ENCODE measurements at places on chromosomes 5 and 9.

DNA sequence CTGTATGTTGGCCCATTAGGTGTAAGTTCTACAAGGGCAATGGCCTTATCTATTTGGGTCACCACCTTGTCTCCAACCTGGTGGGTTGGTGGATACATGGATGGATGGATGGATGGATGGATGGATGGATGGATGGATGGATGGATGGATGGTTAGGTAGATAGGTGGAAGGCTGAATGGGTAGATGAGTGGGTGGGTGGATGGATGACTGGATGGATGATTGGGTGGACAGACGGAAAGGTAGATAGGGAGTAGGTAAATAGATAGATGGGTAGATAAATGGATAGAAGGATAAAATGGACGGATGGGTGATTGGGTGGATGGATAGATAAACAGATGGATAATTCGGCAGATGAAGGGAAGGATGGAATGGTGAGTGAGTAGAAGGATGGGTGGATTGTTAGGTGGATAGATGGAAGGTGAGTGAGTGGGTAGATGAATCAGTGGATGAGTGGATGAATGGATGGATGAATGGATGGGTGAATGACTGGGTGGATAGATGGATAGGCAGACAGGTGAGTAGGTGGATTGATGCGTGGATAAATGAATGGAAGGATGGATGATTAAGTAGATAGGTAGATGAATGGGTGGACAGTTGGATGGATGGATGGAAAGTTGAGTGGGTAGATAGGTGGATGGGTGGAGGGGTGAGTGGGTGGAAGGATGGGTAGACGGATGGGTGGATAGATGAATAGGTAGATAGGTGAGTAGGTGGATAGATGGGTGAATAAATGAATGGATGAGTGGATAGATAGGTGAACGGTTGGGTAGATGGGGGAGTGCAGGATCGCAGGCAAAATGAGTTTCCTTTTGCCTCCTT lies 83.1 kb upstream of the FBXW11 start:
- DNase-seq, result no peak

- DNase-seq, result no peak
These were observed 178.5 kb downstream of the C9orf152 start for GRCh38 chr9:110029429-110029955.

GRCh38 chr9:7284117-7284516 lies 515.5 kb downstream of the DMAC1 start:
- no peak for DNase-seq

DNA sequence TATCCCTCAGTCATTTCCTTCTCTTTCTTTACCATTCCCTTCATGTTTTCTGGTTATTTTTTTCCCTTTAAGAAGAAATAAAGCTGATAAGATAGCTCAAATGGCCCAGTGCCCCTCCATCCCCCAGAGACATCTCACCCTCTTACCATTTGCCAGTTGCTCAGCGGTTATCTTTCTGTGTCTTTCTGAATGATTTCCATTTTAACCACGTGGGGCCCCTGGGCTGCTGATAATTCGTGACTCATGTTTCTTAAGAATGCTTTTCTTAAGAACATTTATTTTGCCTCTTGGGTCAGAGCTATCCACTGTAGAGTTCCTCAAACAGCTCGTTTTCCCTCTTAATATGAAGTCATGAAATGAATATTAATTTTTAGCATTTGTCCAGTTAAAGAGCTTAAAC lies 147.8 kb downstream of the MAST4 start:
- DNase-seq, result no peak

DNA sequence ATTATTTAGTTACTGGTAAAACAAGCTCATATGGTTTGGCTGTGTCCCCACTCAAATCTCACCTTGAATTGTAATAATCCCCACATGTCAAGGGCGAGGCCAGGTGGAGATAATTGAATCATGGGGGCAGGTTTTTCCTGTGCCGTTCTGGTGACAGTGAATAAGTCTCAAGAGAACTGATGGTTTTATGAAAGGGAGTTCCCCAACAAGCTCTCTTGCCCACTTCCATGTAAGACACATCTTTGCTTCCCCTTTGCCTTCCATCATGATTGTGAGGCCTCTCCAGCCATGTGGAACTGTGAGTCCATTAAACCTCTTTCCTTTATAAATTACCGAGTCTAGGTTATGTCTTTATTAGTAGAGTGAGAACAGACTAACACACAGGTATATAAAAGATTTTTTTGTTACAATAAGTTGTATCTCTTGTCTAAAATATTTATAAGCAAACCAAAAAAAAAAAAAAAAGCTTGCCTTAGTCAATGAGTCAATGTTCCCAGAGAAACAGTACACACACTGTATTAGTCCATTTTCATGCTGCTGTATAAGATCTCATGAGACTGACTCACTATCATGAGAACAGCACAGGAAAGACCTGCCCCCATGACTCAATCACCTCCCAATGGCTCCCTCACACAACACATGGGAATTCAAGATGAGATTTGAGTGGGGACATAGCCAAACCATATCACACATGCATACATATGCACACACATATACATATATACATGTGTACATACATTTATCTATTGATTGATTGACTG lies 138.3 kb downstream of the BASP1 start:
- no peak for DNase-seq

- DNase-seq, result no peak
These were observed 63.6 kb downstream of the NUP214 start for GRCh38 chr9:131188976-131189375.

- peak; percentile 72 for DNase-seq
These were observed 29.1 kb upstream of the DUSP1 start for GRCh38 chr5:172800088-172800551.

- DNase-seq, result no peak
These were observed 91.7 kb downstream of the MRPS30 start for GRCh38 chr5:44900273-44900954.

GRCh38 chr9:130843049-130843908 lies 8.2 kb downstream of the ABL1 start:
- no peak for DNase-seq

DNA sequence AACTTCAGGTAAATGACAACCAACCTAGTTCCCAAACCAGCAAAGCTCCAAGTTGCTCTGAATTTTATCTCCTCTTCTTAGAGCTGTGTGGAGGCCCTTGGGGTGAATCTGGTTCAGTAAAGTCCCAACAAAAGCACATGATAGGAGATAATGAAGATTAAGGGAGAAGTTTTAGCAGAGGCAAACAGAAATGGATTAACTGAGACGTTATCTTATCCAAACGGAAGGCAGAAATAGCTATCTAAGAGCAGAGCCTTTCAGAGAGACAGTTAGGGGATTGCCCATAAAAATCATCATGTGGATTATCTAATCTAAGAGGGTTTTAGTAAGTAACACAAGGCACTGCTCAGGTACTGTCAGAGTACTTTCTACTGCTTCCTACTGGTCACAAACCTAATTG lies 183.9 kb upstream of the ZNF618 start:
- no peak for DNase-seq

- DNase-seq, result no peak
These were observed 35.7 kb upstream of the OR13D1 start for GRCh38 chr9:104658496-104659195.

GRCh38 chr5:135223404-135223803 lies 175.6 kb downstream of the MACROH2A1 start:
- peak; percentile 13 for DNase-seq

DNA sequence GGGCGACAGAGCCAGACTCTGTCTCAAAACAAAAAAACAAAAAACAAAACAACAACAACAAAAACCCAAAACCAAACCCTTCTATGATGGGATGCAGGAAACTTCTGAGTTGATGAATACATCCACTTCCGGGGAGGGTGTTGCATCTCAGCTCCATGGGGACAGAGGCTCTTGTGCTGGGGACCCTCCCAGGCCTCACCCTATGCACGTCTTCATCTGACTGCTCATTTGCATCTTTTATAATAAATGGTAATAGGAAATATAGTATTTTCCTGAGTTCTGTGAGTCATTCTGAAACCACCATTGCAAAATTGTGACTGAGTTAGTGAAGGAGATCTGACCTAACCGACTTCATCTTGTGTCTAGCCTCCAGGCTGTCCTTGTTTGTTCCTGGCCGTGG lies 109.5 kb upstream of the SLC28A3 start:
- no peak for DNase-seq

DNA sequence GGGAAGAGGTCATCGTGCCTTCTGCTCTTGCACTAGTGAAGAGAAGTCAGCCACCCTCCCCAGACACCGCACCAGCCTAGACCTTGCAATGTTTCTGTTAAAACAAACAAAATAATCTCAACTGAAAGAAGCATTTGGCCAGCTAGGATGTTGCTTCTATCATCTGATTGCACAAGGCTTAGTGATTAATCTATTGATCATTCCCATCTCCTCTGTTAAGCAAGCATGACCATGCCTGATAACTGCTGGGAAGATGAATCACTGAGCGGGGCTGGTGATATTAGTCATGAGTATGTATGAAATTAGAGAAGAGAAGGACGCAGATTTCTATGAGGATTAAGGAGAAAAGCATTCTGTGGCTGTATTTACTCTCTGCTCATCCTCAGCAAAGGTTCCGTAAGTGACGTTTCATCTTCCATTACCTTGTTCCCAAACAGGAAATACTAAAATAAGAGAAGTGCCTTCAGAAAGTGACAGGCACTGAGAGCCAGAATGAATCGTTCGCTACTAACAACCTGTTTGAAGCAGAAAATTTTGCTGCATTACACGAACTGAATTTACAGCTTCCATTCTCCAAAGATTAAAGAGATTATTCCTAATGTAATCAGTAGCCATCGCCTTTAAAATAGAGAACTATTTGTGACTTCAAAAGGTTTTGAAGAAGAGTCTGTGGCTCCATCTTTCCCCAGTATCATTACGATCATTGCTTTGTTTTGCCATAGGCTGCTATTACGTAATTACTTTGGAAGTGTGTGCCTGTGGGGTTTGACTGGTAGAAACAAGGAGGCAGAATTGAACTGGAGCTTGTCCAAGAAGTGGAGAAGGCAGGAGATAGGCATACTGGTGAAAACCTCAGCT lies 219.1 kb downstream of the MED10 start:
- DNase-seq, result no peak

DNA sequence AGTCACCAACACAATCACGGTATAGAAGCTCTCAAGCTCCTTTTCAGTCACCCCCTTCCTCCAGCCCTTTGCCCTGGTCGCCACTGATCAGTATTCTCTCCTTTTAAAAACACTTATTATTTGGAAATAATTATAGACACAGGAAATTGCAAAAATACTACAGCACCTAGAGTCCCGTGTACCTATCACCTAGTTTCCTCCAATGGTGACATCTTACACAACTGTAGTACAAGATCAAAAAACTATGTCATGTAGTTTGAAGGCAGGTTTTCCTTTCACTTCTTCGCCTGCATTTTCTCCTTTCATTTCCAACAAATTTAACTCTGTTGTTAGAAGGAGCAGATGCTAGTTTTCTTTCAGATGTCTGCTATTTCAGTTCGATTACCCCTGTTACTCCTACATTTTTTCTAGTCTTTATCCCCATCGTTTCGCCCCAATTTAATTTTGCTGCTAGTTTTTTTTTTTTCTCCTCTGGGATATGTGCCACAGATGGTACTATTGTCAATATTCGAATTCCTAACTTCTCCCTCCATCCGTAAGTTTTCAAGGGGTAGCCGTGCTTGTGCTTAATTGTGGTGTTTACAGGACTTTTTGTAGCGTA lies 612 bp upstream of the ATG10 start:
- DNase-seq, result peak; percentile 32

GRCh38 chr9:37466037-37466709 lies 923 bp upstream of the ZBTB5 start:
- peak; percentile 92 for DNase-seq

DNA sequence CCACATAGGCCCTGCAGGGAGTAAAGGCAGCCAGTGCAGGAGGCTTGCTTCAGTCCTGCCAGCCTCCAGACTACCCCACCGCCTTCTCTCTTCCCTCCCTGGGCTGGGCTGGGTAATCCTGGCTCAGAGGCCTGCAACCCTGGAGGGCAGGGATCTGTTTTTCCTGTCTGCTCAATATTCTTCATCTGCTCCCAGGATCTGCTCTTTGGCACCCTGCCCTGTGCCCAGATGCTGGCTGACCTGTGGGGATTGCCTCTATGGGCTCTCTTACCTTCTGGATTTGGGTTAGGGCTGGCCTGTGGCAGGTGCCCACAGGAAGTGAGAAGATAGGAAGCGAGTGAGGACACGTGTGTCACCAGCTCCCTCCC lies 7.3 kb upstream of the ANGPTL2 start:
- DNase-seq, result no peak

DNA sequence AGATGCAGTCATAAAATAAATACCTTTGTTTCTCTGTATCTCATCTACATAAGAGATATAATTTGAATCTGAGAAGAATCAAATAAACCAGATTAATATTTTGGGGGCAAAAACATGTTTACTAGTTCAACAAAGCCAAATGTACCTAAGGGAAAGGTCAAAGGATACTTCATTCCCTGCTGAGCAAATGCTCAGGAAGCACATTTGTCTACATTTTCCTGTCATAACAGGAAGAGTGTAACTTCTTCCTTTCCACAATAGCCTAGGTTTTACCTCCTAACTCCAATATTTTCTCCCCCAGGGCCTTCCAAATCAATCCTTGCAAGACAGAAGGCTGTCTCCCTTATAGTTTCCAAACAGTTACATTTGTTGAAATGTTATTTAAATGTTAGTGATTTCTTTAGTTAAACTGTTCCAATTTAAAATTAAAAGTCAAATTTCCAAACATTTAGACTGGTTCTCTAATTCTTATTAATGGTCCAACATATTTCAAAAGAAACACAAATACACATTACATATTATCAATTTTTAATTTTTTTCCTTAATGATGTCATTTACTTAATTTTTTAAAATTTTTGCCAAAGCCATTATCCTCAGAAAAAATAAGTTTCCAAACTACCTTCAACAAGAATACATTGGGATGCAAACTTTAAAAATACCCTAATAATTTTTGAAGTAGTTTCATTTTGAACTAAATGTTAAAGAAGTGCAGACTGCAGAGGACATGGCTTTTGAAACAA lies 67.8 kb downstream of the MEF2C start:
- DNase-seq, result no peak

DNA sequence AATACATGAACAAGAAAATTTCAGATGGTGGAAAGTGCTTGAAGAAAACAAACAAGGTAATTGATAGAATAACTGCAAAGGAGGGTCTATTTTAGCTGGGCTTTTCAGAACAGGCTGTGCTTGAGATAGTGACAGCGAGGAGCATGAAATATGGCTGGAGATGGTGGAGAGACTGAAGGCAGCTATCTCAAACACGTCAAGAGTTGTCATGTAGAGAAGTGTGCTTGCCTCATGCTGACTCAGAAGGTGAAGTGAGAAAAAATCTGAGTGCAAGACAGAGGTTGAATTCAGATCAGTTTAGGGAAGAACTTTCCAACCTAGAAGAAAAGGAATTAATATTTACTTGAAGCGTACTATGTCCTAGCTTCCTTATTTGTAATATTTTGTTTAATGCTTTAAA lies 115.5 kb upstream of the RANBP3L start:
- DNase-seq, result no peak

DNA sequence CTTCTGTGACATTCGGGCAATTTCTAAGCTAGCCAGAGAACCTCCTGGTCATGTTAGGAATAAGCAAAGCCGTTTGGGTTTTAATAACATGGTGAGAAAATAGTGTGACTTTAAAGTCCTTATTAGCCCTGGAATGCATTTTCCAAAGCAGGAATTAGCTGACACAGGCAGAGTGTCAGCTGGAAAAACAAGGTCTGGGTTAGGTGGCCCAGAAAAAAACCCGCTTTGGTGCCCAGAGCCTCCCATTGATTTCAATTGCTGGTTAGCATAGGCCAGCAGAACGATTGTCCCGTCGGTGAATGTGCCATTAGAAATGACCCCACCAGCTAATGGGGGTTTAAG lies 62.1 kb upstream of the CPEB4 start:
- DNase-seq, result no peak
